ENCODE measurements at places on chromosomes 2 and 18.
A peak's percentile ranks its signal among the peaks of the same experiment; 100 is the strongest.

DNA sequence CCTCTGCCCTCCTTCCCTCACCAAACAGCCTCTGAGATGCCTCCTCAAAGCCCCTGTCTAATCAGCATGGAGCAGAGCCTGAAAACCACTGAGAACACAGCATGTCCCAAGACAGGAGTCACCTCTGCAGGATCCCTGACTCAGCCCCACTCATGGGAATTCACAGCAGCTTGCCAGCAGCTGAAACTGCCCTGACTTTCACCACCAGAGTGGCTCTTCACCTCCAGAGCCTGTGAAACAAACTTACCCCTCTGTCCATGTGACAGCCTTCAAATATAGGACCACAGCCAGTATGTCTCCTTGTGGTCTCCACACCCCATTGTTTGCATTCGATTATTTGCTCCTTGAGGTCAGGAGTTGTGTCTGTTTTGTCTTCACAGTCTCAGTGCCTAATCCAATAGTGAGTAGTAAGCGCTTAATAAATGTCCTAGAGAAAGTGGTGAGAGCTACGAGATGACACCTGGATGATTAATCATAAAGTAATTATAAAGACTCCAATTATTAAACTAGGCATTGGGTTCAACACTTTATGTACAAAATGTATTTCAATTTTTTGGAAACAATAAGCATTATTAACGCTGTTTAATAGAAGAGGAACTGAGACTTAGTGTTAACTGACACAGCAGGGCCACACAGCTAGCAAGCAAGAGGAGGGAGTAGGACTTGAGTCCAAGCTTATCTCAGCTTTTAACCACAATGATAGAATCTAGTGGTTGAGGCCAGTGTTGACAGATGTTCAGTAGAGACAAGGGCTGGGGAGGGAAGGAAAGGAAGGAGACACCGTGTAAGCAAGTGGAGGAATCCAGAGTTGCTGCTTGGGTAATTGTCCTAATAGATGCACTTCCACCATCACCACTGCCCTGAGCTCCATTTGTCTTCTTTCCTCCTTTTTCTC, 358.7 kb upstream of the TNP1 start:
- DNase-seq: no peak

GRCh38 chr2:16578081-16578480, 87.6 kb downstream of the CYRIA start:
- DNase-seq: no peak

GRCh38 chr2:107473150-107473549, 353.5 kb upstream of the RGPD4 start:
- no peak for DNase-seq

GRCh38 chr2:17930773-17931172, 52.3 kb downstream of the KCNS3 start:
- no peak for DNase-seq

- no peak for DNase-seq
These were observed 139.7 kb upstream of the NOSTRIN start for GRCh38 chr2:168662651-168663208.

- no peak for DNase-seq
These were observed 199.1 kb downstream of the FBXO15 start for GRCh38 chr18:73948497-73948896.

- no peak for DNase-seq
These were observed 7.1 kb upstream of the SOS1 start for GRCh38 chr2:39127973-39128372.

DNA sequence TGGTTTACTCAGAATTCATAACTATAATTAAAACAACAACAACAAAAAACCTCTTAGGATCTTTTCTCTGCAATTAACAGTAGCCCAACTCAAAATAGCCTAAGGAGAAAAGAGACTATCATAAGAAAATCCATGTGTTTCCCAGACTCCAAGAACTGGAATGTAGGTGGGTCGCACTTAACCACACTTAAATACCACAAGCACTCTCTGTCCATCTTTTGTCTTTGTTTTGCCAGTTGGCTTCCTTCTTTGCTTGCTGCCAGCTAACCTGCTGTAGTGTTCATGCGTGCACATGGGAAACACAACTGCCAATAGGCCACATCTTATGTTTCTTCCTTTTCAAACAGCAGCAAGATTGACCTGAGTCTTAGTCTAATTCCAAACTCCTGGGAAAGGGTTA, 24.1 kb upstream of the ACVR1 start:
- DNase-seq: no peak

DNA sequence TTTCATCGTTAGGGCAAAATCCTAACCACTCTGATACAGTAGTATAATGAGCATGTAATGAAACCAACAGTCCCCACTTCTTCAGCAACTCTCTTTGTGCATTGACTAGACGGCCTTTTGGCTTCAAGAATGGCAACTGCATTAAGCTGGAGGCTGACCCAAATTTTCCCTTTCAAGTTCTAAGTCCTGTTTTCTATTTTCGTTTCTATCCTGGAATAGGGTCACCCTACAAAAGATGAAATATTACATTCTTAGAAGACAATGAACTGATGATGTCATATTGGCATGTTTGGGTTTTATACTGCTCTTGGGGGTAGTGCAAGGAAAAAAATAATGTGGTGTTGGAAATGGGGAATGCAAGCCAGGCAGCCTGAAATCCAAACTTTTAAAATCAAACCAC, 254.4 kb downstream of the ETAA1 start:
- no peak for DNase-seq

DNA sequence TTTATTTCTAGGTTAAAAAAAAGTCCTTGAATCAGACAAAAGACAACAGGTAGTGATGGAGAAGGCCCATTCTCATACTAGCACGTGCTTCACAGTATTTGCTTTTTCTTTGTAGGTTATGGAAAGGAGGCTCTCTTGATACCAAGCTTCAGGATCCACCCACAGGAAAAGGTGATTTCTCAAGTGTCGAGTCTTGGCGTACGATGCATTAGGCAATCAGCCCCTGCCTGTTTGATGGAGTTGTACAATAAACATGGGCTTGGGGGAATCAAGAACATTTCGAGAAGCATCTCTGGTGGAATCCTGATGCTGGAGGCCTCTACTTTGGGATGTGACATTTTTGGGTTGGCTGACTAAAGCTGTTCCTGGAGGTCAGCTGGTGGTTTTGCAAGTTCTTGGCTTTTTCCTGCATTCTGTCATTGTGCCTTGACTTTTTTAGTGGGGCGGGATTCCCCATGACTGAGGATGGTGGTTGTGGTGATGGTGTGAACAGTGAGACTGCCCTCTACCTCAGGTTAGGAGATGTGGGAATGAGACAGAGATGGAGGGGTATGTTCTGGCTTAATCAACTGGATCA, 231.5 kb upstream of the SPRED2 start:
- no peak for DNase-seq

DNA sequence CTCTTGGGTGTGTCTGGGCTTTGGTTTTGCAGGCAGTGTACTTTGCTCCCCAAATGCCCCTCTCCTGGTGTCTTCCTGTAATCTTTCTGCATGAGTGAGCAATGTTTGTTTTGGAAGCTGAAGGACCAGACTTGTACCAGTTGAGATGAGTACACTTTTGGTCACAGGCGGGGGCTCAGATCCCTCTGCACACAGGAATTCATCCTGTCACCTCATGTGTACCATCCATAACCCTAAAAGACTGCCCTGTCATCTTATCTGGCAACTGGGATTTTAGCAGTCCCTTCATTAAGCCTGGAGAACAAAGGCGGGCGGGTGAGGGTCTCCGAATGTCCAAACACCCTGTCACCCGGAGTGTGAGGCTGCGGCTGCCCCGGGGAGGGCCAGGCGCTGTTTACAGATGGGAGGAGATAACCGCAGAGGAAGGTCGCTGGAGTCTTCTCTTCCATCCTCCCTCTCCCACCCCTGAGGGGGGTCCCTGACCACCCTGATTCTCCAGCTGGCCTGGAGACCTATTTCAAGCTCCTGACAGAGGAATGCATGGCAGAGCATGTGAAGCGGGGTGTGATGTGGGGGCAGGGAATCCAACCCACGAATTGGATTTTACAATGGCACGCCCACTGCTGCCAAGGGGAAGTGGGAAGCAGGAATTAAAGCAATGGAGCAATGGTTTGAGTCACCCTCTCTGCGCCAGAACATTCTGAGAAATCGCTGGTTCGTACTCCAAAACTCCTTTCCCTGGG, 158.2 kb upstream of the MYCN start:
- no peak for DNase-seq

GRCh38 chr2:33441235-33441810, 35.1 kb upstream of the RASGRP3 start:
- DNase-seq: no peak

GRCh38 chr2:164757934-164758695, 83.5 kb downstream of the COBLL1 start:
- DNase-seq: no peak

- DNase-seq: no peak
These were observed 58.1 kb downstream of the ST3GAL5 start for GRCh38 chr2:85830645-85831044.

DNA sequence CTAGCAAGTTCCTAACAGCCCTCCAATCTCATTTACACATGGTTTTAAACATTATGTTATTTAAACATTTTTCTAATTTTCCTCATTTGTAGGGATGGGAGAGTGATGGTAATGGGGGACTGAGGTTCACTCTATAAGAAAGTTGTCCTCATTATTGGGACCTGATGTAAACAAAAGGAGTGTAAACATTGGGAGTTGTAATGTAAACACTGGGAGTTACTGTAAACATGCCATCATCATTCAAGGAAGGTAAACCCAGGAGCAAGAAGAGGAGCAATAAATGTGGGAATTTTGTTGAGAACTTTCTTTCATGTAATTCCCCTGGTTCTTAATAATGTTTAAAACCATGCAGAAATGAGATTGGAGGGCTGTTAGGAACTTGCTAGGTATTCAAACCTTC, 17.8 kb downstream of the RFTN2 start:
- no peak for DNase-seq

- DNase-seq: no peak
These were observed 9.2 kb downstream of the NMI start for GRCh38 chr2:151280271-151280670.

- no peak for DNase-seq
These were observed 209.5 kb downstream of the DYSF start for GRCh38 chr2:71662665-71663394.

DNA sequence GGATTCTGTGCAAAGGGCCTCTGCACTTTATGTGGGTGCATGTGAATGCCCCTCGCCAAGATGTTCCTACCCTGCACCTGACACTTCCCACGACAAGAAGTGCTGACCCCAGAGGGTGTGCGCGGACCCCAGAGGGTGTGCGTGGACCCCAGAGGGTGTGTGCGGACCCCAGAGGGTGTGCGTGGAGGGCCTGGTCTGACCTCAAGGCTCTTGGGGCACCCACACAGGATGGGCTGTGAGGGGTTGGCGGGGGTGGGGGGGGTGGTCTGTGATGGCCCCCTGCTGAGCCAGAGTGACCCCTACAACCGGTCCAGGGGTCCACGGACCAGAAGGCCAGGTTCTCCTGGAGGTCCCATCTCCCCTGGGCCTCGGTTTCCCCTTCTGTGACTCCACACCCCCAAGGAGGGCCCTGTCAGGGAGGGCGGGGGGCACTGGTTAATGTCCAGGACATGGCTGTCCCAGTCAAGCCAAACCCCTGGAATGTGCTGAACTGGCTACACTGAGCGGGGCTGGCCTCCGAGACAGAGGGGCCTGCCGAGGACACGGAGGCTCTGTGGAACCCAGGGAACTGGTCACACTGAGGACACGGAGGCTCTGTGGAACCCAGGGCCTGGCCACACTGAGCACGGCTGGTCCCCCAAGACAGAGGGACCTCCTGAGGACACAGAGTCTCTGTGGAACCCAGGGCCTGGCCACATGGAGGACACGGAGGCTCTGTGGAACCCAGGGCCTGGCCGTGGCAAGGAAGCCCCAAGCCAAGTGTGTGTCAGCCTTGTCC, 3.1 kb downstream of the NEU4 start:
- no peak for DNase-seq

DNA sequence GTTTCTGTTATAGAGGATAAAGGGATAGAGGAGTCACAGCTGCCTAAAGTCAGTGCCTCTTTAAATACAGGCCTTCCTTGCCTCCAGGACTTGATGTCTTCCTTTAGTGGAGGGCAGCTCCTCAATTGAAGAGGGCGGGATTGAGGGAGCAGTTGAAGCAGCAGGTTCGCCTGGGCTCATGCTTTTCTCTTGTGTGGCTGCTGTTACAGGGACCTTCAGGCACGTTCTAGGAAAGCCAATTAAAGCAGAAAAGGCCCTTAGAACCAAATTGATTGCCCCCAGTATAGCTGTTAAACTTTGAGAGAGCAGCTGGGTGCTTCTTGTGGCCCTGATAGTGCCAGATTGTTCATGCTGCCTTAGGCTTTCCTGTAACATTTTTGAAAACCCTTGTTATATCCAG, 42.0 kb upstream of the LTBP1 start:
- DNase-seq: no peak

DNA sequence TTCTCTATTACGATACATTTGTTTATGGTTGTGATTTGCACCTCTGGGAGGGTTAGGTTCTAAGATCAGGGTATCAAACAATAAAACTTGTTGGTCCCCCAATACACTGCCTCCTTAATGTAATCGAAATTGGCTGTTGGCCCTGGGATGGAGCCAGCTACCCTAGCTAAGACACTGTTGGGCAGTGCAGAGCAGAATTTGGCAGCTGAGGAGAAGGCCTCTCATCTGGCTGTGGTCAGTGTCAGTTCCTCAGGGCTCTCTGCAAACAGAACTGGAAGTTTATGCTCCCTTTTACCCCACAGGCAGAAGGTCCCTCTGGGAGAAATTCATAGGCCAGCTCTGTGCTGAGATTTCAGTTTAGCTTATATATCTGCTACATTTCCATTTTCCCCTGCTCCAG, 8.6 kb upstream of the HAAO start:
- no peak for DNase-seq

GRCh38 chr2:127046579-127046978, 60.4 kb downstream of the BIN1 start:
- no peak for DNase-seq

- DNase-seq: no peak
These were observed 1589.5 kb upstream of the PIK3C3 start for GRCh38 chr18:40365526-40365925.

GRCh38 chr18:48637081-48637990, 98.5 kb downstream of the CTIF start:
- DNase-seq: no peak

GRCh38 chr2:183123117-183123958, 905 bp upstream of the NUP35 start:
- DNase-seq: no peak

DNA sequence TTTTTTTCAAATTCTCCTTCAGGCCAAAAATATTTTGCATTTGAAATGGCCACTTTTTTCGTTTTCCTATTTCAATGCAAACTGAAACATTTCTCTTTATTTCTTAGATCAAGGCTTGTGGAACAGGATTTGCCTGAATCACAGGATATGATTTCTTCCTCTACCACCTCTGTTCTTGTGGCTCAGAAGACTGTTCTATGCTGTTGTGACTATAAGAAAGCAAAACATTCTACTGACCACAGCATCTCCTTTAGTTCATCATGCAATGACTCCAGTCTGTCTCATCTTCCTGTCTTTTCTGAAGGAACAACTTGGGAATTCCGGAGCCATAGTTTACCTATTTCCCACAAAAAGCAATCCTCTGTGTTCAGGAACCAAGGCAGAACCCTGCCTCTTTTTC, 16.2 kb upstream of the ZNF512 start:
- DNase-seq: peak; percentile 75

DNA sequence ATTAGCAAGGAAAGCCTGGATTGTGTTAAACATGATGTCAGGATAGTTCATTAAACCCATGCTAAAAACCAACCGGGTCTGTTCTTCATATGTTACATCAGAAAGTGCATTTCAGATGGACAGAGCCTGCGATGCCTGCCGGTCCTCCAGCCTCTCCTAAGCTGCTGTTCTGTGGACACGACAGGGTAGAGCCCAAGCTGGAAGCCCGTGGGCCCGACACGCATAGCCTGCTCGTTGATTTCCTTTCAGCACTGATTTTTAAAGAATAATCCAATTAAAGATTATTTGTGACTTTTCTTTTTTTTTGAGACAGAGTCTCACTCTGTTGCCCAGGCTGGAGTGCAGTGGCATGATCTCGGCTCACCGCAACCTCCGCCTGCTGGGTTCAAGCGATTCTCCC, 797 bp downstream of the OR6B3 start:
- no peak for DNase-seq

Measured in keratinocyte (primary cell).